ENCODE measurements at places on chromosomes 7 and 10.

DNA sequence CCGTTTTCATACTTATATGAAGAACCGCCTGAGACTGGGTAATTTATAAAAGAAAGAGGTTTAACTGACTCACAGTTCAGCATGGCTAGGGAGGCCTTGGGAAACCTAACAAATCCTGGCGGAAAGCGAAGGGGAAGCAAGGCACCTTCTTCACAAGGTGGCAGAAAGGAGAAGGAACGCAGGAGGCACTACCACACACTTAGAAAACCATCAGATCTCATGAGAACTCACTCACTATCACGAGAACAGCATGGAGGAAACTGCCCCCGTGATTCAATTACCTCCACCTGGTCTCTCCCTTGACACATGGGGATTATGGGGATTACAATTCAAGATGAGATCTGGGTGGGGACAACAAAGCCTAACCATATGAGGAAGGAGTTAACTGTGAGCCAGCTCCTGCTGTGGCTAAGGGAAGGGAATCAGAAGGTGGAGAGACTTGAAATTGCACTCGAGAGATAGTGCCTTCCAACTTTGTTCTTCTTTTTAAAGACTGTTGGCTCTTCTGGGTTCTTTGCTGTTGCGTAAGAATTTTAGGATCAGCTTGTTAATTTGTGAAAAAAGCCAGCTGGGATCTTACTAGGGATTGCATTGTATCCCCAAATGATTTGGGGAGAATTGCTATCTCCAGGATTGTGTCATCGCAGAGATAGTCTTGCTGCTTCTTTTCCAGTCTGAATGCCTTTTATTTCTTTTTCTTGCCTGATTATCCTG, 21.0 kb downstream of the OPTN start:
- no peak for DNase-seq

- DNase-seq = no peak
Measured at GRCh38 chr7:131606346-131607290, 50.2 kb upstream of the PODXL start.

DNA sequence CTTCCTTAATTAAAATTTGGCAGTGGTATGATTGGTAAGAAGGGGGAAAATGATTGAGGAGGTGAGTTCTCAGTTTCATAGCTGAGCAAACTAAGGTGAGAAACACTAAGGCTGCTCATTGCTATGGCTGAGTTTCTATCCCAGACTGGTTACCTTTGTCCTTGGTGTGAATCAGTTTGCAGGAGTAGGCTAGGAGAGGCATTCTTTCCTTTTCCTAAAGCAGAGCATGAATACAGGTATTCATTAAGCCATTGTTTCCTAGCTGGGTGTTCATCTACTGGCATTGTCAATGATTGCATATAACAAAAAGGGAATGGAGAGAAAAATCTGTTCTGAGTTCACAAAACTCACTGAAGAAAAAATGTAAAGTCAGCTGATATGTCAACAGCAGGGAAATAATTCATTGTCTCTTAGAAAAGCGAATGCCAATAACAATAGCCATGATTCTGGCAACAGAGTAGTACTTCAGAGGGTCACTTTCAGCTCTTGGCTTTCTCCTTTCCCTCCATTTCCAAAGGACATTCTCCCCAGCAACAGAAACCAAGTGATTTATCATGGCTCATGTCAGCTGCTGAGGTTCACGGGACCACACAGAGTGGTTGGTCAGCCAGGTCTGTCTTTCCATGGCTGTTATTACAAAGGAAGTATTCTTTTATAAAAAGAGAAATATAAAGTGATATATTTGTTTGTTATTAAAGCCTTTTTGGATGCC, 234.0 kb downstream of the BICC1 start:
- no peak for DNase-seq

GRCh38 chr10:94308866-94309265, 53.9 kb downstream of the NOC3L start:
- DNase-seq = no peak

DNA sequence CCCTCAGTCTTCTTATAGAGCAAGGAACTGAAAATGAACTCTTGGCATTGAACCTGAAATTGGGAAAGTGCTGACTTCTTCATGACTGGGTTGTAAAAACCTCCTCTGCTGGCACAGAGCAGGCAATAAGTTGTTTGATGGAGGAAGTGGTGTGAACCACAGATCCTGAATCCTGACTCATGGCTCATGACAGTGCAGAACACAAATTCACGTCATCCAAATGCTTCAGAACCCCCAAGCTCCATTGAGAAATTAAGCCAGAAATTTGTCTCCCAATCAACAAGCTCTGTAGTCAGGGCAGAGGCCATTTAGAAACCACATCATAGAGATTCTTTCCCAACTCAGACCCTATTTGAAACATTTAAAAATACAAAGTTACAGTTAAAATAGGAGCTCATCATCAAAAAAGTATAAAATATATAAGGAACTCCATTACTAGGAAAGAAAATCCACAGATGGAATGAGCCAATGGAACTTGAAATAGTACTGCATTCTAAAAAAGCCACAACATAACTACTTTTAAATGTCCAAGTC, 10.3 kb upstream of the STK17A start:
- DNase-seq = no peak

DNA sequence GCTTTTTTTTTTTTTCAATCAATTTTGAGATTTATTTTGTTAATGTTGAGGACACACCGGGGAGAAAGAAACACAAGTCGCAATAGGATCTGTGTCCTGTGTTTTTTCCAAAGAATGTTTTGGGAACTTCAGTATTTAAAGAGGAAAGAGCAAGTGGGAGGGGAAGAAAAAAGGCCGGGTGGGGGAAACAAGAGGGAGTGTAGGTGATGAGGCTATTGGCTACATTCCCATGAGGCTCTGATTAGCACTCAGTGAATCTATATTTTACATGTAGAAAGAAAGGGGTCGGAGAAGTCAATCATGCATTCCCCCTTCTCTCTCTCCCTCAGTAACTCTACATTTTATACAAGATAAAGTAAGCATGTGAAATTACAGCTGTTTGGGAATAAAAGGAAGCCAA, 4.1 kb downstream of the ZNF680 start:
- DNase-seq = no peak

GRCh38 chr7:123635551-123636359, 19.9 kb upstream of the LMOD2 start:
- DNase-seq = no peak

GRCh38 chr10:24333736-24334135, 124.8 kb downstream of the KIAA1217 start:
- no peak for DNase-seq

GRCh38 chr7:157861551-157861950, 524.7 kb downstream of the DNAJB6 start:
- no peak for DNase-seq

- DNase-seq = no peak
Measured at GRCh38 chr10:96743988-96744585, 23.8 kb upstream of the PIK3AP1 start.

- no peak for DNase-seq
Measured at GRCh38 chr10:84593506-84593905, 265.1 kb downstream of the CCSER2 start.

GRCh38 chr10:89242840-89243568, 8.6 kb downstream of the LIPA start:
- DNase-seq = no peak
